ENCODE measurements at places on chromosomes 2 and 18.

DNA sequence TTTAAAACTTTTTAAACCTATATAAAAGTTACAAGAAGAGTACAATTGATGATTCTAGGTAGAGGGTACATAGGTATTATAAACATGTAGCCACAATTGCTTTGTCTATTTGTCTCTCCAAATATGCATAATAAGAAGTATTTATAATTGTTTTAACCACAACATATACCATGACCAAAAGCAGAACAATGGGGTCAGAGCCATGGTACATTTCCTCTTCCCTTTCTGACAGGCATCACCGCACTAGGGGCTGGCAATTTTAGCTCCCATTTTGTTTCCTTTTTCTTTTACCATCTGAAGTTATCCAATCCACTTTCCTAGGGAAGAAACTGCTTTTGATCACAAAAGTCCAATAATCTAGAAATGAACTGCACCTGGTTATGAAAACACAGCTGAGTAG, 49.3 kb downstream of the TMX3 start:
- peak; percentile 50 for DNase-seq

GRCh38 chr2:168053676-168054075, 193.7 kb downstream of the STK39 start:
- DNase-seq: no peak

GRCh38 chr2:49241991-49242390, 87.7 kb upstream of the FSHR start:
- no peak for DNase-seq

GRCh38 chr2:240791821-240792628, 28.0 kb downstream of the KIF1A start:
- DNase-seq: no peak

Measured in Kasumi-1 (cell line).